Fibroblast of skin of abdomen (primary cell): ENCODE measurements at places on chromosomes 7 and 10.

DNA sequence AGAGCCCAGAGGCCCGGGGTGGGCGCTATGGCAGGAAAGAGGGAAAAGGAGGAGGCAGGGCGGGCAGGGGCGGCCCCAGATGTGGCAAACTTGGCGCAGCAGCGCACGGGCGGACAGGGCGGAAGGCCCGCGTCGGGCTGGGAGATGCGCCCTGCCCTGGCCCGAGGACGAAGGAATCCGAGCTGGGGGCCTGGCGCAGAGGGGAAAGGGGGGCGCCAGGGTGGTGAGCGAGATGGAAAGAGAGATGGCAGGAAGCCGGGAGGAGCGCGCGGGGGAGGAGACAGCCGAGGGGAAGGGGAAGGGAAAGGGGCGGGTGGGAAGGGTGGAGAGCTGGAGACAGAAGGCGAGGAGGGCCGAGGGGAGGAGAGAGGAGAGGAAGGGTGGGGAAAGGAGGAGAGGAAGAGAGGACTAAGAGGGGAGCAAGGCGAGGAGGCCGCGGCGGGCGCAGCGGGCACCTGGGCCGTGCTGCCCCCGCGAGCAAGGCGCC is at the start of gene MARVELD1:
Gene MARVELD1, plus strand, starts transcription at position 392 of the 487 bp plus-strand sequence. CDS start 147 bp downstream, outside the sequence.
- peak; percentile 92 for DNase-seq

DNA sequence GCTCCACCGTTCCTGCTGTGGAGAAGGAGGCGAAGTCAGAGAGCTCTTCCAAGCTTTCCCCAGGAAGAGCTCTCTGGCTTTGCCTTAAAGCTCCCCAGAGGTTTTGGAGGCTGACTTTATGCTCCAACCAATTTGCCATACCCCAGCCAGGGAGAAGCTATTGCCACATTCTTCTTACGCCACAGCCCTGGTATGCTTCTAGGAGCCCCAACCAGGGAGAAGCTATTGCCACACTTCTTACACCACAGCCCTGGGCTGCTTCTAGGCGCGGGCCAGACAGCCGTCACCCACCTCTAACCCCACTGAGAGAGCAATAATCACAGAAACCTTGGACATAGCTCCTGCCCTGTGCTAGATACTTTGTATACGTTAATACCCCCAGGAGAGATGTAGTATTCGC is 951 bp downstream of the ELOVL3 start:
- DNase-seq = peak; percentile 52

GRCh38 chr10:132787495-132788179 is 1.7 kb upstream of the NKX6-2 start:
- no peak for DNase-seq

GRCh38 chr7:40546616-40547501 is 412.1 kb downstream of the SUGCT start:
- DNase-seq = no peak

GRCh38 chr7:23336799-23337283 is 37.7 kb downstream of the MALSU1 start:
- no peak for DNase-seq

DNA sequence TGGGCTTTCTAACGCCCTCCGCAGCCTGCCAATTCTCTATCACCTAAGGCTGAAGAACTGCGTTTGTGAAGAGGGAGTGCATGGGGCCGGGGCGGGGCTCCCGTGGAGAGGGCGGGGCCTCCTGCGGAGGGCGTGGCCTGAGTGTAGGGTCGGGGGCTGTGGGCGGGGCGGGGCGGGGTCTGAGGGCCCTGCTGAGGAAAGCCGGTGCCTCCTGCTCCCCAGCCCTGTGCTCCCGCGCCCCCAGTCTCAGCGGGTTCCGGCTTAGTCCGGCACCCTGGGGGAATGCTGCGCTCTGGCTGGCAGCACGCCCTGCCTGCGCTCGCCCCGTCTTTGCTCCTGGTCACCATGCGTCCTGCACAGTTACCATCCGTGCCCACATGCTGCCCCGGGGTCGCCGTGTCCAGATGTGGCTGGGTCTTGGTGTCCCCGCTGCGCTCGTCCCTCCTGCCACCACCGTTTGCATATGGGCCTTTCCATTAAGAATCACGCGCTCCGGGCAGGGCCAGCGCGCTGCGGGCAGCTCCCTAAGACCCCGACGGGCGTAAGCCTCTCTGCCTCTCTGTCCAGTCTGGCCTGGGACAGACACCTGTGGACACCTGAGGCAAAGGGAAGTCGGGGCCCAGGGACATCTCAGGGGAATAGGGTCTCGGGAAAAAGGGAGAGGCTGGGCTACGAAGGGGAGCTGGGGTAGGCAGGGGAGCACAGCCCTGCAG is 144.0 kb upstream of the RET start:
- DNase-seq = no peak

GRCh38 chr10:25465582-25466372 is 291.0 kb downstream of the GPR158 start:
- no peak for DNase-seq

- no peak for DNase-seq
Observed at GRCh38 chr10:11218395-11218794, 200.7 kb downstream of the CELF2 start.

DNA sequence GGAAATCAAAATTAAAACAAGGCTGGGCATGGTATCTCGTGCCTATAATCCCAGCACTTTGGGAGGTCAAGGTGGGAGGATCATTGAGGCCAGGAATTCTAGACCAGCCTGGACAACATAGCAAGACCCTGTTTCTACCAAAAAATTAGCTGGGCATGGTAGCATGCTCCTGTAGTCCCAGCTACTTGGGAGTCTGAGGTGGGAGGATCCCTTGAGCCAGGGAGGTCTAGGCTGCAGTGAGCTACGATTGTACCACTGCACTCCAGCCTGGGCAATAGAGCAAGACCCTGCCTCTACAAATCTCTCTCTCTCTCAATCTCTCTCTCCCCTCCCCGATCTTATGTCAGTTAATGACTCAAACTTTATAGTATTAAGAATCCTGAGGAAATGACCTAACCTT is 3.8 kb downstream of the KPNA7 start:
- no peak for DNase-seq

GRCh38 chr10:98429320-98430072 is 14.5 kb upstream of the PYROXD2 start:
- no peak for DNase-seq

- no peak for DNase-seq
Observed at GRCh38 chr10:58813573-58813972, 300.9 kb downstream of the BICC1 start.

DNA sequence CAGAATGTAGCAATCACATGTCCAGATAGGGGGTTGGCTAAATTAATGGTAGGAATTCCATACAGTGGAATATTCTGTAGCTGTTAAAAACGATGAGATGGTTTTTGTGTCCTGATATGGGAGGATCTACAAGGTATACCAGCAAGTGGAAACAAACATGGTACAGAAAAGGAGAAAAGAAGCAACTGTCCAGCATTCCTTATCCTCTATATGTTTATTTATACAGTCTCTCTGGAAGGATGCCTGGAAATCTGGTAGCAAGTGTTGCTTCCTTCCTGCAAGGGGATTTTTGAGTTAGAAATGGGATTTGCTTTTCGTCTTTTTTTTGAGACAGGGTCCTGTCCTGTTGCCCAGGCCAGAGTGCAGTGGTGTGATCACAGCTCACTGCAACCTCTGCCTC is 19.3 kb downstream of the IL15RA start:
- peak; percentile 64 for DNase-seq

- peak; percentile 63 for DNase-seq
Observed at GRCh38 chr10:30534465-30535144, 94.9 kb downstream of the LYZL2 start.

DNA sequence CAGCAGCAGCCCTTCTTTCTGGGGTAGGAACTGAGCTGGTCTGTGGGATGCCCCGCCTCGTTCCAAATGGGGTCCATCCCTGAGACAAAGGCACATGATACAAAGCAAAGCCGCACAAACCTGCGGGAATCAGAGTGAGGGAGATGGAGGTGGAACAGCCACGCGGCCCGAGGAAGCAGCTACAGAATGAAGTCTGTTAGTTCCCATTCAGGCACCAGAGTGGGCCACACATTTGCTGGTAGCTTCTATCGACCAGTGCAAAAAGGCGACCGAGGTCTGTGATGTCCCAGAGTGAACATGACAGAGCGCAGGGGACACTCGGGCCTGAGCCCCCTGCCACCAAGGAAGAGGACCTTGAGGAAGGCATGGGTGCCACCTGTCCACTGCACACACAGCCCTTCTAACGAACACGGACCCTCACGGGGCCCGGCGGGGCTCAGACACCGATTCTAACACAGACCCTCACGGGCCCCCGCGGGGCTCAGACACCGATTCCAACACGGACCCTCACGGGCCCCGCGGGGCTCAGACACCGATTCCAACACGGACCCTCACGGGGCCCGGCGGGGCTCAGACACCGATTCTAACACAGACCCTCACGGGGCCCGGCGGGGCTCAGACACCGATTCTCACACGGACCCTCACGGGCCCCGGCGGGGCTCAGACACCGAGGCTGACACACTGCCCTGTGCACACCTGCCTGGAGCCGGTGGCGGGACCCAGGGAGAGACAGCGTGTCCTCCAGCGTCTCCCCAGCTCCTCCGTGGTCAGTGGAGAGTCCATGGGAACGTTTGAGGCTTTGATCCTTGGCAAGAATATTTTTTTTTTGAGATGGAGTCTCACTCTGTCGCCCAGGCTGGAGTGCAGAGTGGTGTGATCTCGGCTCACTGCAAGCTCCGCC is 32.8 kb upstream of the FAM20C start:
- DNase-seq = no peak

- DNase-seq = no peak
Observed at GRCh38 chr10:34719328-34719727, 95.8 kb downstream of the PARD3 start.

DNA sequence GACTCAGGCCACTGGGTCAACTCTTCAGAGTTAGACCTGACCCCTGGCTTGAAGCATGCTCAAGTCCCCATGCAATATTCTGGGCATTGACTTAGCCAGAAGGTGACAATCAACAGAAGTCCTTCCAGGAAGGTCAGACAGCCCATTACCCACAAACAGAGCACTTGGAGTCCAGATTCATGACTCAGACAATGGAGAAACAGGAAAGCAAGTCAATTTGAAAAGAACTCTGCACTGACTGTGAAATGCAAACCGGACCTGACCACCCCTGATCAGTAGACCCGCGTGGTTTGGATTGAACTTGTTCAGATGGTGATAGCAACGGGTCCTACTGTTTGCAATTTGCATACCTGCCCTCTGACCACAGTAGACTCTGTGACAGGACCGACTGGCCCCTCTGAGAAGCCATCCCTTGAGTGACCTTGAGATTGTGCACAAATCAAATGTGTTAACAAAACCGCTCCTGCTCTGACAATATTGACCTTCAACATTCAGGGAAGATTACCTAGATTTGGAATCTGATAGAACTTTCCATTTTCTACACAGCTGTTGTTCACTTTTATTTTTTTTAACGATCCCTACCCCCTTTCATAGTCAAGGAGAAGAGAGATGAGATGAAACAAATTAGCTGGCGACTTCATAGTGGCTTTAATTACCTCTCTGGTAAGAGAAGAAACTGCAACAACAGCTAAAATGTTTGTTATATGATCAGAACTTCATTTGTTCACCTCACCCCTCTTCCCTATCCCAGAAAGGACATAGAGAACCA is 138.7 kb downstream of the NRP1 start:
- no peak for DNase-seq

DNA sequence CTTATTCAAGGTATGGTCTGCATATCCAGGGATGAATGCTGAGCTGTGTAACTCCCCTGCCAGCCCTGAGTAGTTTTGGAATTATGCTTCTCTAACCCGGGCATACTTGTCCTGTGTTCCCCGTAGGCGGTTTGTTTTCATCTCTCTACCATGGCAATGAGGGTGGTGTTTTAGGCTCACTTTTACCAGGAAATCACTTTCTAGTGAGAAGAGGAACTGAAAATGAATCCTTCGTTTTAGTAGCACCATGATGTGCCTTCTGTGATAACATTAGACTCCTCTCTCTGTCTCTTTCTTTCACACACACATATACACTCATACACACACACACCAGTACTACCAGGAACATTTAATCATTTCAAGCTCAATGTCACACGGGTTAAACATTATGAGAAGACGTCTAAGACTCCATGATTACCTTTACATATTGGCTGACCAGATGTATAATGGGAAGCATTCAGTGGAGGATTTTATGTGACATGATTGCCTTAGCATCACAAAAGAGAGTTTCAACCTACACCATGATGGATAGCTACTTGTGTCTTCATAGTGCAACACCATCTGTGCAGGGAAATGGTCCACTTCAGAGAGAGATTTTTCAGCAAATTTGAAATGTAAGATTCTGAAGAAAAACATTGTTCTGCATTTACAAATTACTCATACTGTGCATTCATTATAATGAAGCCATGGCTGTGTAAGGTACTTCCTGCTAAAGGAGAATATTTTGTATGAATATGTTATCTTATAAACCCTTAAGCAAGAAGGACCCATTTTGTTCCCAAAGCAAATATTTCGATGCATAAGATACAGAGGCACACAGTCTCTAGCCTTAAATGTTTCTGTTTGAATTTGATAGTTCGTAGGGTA is 31.0 kb upstream of the PFKP start:
- no peak for DNase-seq

DNA sequence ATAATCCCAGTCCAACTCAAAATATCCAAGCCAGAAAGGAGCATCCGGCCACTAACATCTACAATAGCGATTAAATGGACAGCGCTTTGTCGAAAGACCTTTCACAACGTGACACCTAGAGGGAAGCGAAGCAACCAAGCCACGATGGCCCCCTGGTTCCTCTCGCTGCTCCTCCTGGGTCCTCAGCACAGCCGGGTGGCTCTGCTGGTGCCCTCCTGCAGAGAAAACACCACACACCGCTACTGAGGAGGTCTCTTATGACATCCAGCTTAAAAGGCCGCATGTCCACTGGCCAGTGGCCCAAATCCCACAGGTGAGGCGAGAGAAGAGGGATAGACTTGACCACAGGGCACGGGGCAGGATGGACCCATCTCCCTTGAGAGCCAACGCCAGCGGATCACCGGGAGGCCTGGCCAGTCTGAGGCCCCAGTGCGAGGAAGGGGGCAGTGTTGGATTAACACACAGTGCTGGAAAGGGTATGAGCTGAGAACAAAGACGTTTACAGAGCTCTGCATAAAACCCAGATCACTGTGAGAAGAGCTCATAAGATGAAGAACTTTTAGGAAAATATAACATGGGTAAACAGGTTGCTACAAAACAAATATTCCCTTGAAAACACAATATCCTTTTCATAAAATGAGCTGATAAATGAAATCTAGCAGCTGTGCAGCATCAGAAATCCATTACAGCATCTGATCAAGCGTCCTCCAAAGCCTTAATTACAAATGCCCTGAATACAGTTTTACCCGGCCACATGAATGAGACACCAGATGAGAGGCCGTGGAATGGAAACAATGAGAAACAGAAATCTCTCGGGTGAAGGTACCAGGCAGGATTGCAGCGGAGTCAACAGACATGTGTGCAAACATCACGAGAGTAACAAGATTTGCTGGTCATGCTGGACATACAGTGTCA is 236.7 kb downstream of the DIP2C start:
- peak; percentile 34 for DNase-seq

DNA sequence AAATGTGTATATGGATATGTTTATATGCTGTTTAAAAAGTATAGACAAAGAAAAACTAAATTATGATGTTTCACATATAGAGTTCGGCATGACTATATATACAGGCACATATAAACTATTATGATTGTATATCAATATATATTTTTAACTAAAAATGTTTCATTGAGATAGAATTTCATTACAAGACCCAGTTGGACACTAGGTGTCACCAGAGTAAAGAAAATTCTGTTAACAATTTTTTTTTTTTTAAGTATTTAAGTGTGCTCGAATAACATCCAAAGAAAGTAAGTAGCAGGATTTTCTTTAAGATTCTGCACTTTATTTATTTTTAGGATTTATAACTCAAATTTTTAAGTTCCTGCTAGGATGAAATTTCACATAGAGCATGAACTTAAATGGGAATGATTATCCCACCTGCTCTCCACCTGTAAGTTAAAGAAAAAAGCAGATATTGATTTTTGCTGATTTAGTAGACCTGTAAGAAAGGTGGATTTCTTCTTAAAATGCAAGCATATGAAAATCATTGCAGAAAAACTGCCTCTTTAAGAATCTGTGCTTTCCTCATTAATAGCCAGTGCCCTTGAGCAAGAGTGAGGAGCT is 961.5 kb downstream of the PCDH15 start:
- peak; percentile 14 for DNase-seq
